NK-92 treated with Interleukin-12 subunit alpha and Interleukin-12 subunit beta, amount 100 ng/mL, for 24 hours (cell line): ENCODE measurements at places on chromosomes 12 and 14.

GRCh38 chr12:120698665-120699064, 11.6 kb upstream of the UNC119B start:
- no peak for DNase-seq

- no peak for DNase-seq
Observed at GRCh38 chr14:61621444-61621843, 73.9 kb upstream of the HIF1A start.

DNA sequence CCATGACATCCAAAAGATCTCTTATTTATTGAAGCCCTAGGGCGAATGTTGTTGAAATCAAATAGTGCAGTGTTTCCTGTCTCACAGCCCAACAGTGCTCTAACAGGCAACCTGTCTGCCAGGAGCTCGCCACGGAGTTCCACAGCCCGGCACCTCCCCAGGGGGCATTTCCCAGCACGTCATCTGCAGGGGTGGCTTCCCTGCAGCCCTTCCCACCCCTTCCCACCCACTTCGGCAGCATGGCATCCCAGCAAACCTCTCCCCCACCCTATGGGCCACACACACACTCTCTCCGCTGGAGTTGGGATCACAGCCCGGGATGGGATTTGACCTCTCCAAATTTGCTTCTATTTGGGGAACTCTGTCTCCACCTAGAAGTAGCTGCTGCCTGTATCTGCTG, 62.7 kb upstream of the C14orf180 start:
- no peak for DNase-seq

DNA sequence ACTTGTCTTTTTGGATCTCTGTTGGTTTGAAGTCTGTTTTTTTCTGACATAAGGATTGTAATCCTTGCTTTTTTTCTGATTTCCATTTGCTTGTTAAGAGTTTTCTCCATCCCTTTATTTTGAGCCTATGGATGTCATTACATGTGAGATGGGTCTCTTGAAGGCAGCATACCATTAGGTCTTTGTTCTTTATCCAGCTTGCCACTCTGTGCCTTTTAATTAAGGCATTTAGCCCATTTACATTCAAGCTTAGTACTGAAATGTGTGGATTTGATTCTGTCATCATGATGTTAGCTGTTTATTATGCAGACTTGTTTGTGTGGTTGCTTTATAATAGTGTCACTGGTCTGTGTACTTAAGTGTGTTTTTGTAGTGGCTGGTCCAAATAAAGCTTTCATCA, 100.0 kb downstream of the CCDC91 start:
- DNase-seq, result no peak

GRCh38 chr14:57769863-57770523, 95.9 kb downstream of the SLC35F4 start:
- DNase-seq, result no peak
